ENCODE measurements at places on chromosomes 3 and 15.
A peak's percentile ranks its signal among the peaks of the same experiment; 100 is the strongest.

- DNase-seq, result no peak
These were observed 39.1 kb downstream of the ATP13A3 start for GRCh38 chr3:194447657-194448056.

DNA sequence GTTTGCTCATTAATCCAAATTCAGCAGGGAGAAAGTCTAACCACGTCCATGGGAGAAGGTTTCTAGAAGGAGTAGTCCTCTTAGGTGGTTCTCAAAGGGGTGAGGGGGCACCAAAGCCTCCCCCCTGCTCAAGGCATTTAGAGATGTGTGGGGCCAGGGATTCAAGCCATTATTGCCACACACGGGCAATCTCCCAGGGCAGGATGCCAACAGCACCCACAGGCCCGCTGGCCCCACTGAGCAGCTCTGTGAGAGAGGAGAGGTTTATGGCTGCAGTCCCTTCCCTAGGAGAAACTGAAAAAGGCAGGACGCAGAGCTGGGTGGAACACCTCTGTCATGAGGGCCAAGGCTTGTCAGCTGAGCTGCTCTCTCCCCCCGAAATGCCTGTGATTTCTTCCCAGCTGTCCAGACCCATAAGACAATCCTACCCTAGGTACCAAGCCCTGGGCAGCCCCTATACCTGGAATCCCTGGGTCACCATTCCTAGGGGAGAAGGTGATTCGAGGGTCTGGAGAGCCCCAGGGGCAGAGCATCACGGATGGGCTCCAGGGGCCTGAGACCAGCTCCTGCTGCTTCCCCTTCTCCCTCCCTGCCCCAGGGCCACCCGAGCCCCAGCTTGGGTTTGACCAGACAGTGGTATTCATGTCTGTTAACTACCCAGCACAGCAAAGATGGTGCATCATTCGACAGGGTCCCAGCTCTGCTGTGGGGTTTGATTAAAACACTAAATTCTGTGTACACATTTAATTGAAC lies 39.0 kb downstream of the WHAMM start:
- DNase-seq, result no peak

- DNase-seq, result peak; percentile 51
These were observed 2.9 kb downstream of the SCN5A start for GRCh38 chr3:38646630-38647029.

DNA sequence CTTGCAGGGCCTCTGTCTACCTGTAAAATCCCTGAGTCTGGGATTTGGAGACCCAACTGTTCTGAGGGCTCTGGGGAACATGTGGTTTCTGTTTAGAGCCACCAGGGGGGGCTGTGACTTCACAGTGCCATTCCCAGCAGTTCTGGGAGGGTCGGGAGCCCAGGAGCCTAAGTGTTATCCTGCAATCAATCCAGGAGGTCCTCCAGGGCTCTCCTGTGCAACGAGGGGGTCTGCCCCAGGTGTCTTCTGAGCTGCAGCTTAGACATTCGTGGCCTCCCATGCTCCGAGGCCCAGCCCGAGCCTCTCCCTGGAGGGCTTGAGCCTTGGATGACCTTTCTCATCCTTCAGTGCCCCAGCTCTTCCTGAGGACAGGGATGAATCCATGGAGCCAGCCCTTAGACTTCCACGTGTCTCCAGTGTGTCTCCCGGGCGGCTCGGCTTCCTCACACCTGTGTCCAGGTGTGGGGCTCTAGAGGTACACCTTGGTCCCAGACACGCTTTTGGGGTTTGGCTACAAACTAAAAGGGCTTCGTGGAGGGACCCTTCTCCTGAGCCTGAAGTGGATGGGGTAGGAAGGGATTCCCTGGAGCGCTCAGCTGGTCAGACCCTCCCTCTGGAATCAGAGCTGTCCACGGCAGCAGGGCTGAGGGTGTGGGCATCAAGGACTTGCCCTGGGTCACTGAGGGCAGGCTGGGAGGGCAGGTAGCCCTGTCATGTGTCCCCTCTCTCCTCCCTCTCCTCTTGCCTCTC lies 20.3 kb upstream of the ABTB1 start:
- DNase-seq, result peak; percentile 30

- no peak for DNase-seq
These were observed 161.5 kb upstream of the MCTP2 start for GRCh38 chr15:94069844-94070243.

- DNase-seq, result no peak
These were observed 21.8 kb downstream of the GREM1 start for GRCh38 chr15:32739522-32740063.

DNA sequence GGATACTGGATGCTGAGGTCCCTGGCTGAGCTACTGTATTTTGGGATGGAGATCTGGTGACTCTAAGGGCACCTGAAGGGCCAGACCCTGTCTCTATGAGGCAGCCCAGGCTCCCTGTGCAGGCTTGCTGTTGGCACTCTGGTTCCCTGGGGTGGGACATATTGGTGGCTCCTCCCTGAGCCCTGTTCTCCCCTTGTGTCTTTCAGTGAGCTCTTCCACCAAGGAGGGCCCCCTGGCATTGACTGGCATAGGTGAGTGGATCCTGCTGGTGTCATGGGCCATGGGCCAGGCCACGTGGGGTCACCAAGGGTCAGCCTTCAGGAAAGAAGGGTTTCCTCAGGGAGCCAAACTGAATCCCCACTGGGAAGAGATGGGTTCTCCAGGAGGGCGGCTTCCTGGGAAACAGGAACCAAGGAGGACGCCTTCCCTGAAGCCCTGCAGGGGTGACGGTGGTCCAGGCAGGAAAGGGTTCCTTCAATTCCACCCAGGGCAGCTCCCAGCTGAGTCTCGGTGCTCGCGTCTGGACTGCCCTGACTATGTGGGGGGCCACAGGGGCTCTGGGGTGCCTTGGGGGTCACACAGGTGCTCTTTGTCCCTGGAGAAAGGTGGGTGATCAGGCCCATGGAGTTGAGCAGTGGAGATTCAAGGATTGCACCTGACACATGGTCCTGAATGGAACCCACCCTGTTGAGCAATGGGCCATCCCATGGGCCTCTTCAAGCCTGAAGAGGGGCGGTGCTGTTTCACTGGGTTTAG lies 220.4 kb downstream of the SNRPN start:
- no peak for DNase-seq

DNA sequence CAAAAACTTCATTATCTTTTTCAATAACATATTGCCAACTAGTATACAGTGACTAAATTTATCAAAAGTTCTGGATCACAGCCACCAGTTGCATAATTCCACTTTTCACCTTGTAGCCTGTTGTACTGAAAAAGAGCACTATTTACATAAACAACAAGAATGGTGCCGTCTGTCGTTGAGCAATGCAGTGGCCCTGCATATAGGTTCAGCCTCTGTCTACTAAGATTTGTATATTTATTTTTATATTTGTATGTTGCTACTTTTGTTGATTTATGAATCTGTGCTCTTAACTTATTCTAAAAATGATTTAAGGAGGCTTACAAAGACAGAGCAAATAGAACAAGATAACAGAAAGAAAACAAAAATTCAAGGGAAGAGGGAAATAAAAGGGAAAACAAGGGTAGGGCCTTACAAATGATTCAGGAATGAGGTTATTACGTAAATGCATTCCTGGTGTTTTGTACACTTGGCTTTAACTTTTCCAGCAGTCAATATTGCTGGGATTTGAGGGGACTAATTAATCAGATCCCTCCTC lies 257.6 kb upstream of the STT3B start:
- DNase-seq, result no peak

DNA sequence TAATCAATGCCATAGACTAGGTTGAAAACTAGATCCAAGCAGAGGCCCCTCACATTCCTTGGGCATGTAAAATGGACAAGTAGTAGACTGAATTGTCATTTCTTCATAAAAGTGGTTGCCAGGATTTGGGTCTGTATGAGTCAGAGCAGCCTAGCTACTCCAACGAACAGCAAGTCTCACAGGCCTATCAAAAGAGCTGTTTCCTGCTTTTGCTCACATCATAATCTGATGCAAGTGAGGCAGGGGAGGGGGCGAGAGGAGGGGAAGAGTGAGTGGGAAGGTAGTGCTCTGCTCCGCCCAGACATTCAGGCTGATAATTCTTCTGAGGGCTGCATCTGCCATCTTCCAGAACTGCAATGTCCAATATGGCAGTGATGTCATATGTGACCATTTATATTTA lies 228.9 kb upstream of the PRICKLE2 start:
- no peak for DNase-seq

DNA sequence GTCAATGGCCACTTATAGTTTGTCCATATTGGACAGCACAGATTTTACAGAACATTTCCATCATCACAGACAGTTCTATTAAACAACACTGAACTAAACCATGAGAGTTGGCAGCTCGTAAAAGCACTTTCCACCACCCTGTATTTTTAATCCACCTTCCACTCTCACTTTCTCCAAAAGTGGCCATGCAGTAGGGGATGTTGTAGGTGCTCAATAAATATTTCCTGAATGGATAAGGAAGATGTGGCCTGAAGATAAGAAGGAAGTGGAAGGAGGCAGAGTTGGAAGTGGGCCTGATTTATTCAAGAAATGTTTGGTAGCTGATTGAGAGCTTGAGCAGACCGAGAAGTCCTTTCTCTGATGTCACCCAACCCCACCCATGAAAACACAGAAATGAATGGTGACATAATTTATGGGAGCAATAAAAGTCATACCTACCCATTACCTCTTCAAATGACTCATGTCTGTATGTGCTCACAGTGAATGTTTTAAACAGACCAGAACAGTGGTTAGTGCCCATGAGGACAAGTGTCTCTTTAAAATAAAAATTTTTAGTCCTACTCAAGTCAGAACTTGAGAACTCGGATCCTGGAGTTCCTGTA lies 39.6 kb upstream of the CTNNB1 start:
- no peak for DNase-seq

DNA sequence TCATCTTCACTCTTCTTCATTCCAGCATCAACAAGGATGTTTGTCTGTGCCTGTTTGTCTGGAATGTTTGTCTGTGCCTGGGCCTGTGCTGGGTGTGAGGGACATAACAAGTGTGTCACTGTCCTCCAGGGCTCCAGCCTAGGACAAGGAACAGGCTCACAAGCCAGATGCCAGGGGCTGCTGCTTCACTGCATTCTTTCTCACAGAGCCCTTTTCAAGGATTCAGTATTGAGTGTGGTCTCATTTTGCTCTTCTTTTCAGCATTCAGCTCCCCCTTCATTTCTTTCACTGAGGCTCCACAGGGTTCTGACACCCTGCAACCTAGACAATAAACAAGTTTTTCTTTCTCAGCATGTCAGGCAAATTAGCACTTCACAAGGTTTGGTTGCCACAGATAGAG lies 43.6 kb upstream of the KY start:
- DNase-seq, result no peak

Measured in Jurkat, Clone E6-1 (cell line).